NCI-H460 (cell line): ENCODE measurements at places on chromosomes 5 and 9. TPM values are rescaled to one million over a fixed set of nuclear protein-coding genes. Genes with fewer than 3 reads are reported as not detected.

DNA sequence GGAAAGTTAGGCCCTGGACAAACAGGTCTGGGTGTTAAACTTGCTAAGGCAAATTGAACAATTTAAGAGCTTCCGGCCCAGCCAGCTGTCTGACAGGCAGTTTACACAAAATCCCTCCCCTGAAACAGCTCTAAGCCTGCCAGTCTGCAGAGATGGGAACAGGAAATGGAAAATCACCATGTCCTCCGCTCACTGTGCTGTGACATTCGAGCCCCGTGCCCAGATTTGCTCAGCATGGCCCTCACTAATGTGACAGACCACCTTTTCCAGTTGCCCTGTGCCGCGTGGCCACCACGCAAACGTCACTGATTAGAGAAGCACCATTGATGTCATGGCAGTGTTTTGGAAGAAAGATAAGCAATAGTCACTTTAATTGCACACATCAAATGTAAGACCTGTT is 41.0 kb downstream of the CCNJL start:
- no peak for DNase-seq

DNA sequence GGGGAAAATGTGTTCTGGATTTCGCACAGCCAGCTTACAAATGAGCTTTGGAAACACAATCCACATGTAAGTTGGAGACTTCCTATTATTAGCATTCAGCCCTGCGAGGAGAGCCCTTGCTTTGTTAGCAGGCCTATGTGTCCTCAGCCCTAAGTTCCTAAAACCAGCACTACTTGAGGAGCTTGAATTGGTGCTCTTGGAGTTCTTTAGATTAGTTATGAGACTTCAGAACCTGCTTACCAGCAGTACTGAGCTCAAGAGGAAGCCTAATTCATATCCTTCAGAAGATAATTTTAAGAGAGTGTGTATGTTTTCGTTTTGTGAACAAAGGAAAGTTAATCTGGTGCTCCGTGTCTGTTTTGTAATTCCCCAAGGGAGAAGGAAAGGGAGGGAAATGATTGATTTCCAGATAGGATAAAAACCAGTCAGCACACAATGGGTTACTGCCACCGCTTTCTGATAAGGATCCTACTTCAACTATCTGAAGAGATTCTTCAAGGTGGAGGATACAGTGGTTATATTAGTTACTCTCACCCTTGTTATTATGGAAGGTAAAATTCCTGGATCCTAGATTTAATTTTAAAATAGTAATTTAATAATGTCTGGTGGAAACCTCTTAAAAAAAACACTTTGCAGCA is 35.2 kb downstream of the PIK3R1 start:
- no peak for DNase-seq

DNA sequence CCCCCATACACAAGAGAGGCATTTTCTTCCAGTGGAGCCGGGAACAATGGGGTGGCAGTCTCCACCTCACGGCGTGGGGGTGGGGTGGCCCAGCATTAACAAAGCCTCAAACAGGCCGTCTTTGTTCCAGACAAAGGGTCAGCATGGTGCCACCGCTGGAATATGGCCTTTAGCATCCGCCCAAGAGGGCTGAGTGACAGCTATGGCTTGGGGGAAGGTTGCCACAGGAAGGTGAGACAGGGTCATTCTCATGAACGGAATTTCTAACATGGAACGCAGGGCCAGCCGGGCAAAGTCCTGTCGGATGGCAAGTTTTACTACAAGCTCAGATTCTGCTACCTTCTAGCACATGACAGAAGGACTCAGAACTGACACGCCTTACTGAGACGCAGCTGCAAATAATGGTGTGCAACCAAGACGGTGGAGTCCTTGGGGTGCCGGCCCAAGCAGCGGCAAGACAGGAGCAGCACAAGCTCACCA is 64.0 kb downstream of the OTULIN start:
- DNase-seq: no peak

GRCh38 chr9:88530051-88530450 is 4.9 kb upstream of the NXNL2 start:
- DNase-seq: no peak

- DNase-seq: peak; percentile 21
These were observed 68.7 kb downstream of the ACTL7B start for GRCh38 chr9:108786901-108787689.

DNA sequence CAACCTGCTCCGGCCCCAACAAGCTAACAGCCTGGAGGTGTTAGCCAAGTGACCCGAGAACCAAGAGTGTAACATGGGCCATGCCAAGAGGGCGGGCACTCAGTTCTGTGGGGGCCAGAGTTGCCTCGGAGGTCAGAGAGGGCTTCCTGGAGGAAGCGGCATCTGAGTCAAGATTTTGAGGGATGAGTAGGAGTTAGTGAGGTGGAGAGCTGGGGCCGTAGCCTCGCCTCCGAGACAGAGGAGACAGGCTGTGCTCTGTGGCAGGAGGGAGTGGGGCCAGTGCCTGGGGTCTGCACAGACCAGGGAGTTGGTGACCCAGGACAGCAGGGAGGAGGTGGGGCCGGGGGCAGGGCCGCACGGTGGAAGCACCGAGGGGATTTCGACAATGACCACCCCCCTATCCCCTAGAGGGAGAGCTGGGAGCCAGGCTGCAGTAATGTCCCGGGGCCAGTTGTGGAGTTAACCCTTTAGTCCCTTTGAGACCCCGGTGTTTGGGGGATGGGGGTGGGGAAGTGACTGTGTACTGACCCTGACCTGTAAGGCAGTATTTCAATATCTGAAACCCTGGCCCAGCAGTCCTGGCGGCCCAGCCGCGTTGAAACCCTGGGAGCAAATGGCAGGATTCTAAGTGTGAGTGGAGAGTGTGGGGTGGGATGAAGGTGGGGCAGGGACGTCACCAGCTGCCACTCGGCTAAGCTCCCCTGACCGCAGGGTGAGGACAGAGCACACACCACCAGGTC is 148.7 kb upstream of the COL5A1 start:
- no peak for DNase-seq

DNA sequence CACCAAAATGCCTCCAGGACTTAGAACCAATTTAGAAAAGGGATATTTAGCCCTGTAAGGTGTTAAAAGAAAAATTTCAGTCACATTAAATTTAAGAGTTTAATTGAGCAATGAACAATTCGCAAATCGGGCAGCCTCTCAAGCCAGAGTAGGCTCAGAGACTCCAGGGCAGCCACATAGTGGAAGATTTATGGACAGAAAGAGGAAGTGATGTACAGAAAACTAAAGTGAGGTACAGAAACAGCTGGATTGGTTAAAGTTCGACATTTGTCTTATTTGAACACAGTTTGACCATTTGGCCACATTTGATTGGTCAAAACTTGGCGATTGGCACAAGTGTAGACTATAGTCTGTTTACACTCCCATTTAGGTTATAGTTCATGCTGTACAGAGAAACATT is 525.9 kb upstream of the ZNF608 start:
- DNase-seq: no peak

- no peak for DNase-seq
These were observed 30.7 kb downstream of the EXOC3 start for GRCh38 chr5:473551-474192.

GRCh38 chr5:50874306-50875001 is 208.0 kb downstream of the PARP8 start:
- DNase-seq: no peak

GRCh38 chr5:44365345-44365744 is 23.9 kb downstream of the FGF10 start:
- DNase-seq: no peak

GRCh38 chr9:138097501-138097991 is 220.0 kb downstream of the CACNA1B start:
- no peak for DNase-seq

- no peak for DNase-seq
These were observed 106.5 kb downstream of the ANKRD55 start for GRCh38 chr5:56126487-56127179.

DNA sequence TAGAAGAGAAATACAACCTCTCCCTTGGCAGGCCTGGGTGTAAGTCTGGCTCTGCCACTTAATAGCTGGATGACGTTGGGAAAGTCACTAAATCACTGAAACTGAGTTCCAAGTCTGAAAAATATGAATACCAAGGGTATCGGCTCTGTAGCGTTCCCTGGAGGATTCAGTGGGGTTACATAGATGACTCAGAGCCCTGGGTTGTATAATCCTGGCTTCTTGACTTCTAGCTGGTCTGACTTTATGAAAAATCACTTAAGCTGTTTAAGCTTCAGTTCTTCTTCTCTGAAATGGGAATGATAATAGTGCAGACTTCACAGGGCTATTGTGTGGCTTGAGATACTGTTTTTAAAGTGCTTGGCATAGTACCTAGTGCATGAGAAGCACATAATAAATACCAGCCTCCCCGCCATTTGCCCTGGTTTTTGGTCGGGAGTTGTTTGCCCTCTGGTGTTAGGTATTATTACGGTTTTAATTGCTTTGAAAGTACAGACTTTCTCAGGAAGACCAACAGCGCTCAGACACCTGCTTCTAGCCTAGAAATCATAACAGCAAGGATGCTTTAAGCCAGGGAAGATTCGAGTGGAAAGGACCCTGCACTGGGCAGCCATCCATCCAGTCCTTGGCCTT is 43.0 kb downstream of the CYFIP2 start:
- DNase-seq: no peak

DNA sequence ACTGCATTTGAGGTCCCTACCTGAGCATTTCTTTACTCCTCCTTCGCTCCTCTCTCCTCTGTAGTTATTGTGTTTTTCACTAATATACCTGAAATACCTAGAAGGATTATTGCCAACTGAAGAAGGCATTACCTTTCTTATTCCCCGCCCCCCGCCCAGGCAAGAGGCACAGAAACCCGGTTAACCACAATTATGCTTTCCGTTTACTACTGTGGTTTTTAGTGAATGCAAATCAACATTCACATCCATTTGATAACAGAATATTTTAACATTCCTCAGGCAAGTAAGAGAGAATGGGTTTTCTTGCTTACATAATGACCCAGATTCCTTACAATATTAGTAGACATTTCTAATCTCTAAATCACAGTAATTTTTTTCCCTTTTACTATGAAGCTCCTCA is 136.9 kb downstream of the PCSK5 start:
- no peak for DNase-seq

DNA sequence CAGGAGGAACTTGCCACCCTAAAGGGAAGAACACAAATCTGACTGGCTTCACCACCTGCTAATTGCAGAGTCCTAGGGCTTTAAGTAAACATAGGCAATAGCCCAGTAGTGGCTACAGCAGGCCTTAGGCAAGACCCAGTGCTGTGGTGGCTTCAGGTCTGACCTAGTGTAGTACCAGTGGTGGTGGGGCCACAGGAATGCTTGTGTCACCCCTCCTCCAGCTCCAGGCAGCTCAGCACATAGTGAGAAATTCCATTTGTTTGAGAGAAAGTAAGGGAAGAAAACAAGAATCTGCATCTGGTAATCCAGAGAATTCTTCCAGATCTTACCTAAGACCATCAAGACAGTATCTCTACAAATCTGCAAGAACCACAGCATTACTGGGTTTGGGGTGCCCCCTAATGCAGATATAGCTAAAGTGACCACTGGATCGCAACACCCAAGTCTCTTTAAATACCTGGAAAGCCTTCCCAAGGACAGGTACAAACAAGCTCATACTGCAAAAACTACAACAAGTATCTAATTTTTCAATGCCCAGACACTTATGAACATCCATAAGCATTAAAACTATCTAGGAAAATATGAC is 102.6 kb upstream of the TRPM3 start:
- no peak for DNase-seq

DNA sequence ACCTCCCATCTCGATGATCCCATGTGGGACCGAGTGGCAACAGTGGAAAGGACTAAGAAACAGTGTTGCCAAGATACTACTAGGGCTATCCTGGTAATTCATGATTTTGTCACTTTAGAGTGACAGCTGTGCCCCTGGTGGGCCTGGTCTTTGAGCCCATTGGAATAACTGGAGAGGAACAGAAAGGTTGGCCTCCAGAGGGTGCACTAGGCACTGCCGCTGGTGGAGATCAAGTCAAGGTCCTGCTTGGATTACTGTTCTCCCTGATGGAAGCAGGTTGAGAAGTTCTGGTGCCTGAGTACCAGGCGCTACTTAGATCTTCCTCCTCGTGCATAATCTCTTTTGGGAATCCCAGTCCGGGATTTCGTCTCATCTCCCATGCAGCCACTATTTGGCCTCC is 129.6 kb downstream of the SEC61B start:
- no peak for DNase-seq

DNA sequence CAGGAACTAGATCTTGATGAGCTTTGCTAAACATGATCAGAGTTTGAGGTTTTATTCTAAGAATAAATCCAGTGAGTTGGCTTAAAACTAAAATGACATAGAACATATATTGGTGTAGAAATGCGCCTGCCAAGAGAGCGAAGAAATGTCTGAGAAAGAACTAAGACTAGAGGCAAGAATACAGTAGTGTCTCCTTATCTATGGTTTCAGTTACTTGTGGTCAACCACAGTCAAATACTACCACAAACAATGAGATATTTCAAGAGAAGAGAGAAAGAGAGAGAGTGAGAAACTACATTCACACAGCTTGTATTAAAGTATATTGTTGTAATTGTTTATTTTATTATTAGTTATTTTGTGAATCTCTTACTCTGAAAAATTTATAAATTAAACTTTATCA is 254.4 kb upstream of the CDH10 start:
- DNase-seq: no peak

The F12 gene
- 10.9 and 12.8 TPM in 2 replicates for total RNA-seq

The WDR38 gene
- total RNA-seq: not detected in 2 replicates

The HNRNPAB gene
- 110 and 135 TPM in 2 replicates for total RNA-seq

The SLCO6A1 gene
- not detected in 2 replicates for total RNA-seq

The CCNH gene
- total RNA-seq: 163 and 167 TPM in 2 replicates

The ZCCHC7 gene
- total RNA-seq: 16.5 and 18.9 TPM in 2 replicates

The SPEF2 gene
- 2.7 and 2.9 TPM in 2 replicates for total RNA-seq

The IFNA16 gene
- not detected in 2 replicates for total RNA-seq
